ENCODE measurements at places on chromosomes 12 and 14.

DNA sequence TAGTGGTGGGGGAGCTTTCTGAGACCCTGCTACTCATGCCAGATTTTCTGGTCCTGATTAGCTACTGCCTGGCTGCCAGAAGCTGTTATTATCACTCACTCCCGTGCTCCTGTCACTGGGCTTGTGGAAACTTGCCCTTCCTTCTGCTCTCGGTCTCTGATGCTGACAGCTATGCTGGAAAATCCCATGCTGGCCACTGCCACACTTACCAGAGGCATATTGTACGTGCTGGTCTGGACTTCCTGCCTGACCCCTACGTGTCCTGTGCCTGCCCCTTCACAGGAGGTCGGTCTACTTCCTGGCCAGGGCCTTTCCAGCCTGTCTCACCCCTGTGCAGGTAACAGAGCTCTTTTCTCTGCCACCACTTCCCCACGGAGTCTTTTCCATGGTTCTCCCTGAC, 149.4 kb upstream of the PLEKHG7 start:
- no peak for DNase-seq

- DNase-seq = no peak
Measured at GRCh38 chr12:126704609-126705008, 1562.4 kb upstream of the TMEM132C start.

GRCh38 chr14:30063746-30064145, 136.1 kb upstream of the PRKD1 start:
- no peak for DNase-seq

DNA sequence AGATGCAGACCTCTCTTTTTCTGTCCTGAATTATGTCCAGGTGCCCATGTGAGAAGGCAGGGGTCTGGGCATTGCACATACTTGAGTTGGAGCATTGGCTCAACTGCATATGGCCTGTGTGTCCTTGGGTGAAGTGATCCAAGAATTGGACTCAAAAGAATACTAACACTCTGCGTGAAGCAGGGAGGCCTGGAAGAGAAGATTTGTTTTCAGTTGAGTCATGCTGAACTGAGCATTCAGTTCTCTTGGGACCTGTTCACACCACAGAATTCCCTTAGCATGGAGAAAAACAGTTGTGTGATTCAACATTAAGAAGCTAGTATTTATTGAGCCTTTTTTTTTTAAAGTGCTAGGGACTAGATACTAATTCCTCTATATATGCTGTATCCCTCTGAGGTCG, 164.7 kb upstream of the TBX3 start:
- DNase-seq = no peak

DNA sequence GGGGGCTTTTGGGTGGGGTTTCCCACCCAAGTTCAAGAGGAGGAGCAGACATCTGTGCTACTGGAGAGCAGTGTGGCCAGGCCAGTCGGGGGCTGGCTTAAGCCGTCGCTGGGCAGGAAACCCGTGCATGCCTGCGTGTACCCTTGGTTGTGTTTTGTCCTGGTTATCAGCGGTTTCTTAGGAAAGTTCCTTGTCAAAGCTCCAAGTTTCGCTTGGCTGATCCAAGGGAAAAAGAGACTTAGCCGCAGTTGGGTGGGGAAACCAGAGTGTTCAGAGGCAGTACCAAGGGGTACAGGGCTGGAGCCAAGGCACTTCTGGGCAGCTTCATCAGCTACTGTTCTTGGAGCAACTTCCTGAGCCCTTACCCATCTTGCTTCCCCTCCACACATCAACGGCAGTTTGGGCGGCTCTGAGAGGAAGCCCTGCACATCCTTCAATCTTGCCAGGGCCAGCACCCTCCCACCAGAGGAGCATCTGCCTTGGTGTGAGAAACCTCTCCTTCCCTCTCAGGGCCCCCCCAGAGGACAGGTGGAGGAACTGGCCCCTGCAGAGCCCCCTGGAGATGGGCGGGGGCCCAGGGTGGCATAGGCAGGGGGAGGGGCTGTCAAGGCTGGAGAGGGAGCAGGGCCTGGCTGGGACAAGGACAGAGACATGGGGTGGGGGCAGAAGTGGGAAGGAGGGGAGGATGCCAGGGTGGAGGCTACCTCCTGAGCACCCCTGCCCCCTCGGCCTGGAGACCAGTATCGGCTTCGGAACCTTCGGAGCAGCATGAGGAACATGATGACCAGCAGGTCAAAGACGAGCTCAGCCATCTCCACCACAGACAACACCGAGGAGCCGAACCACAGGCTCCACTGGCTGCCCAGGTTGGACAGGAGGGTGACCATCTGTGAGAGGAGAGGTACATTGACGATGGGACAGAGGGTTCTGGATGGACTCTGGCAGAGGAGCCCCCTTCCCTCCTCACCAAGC, 5.8 kb upstream of the TNFRSF1A start:
- DNase-seq = no peak

DNA sequence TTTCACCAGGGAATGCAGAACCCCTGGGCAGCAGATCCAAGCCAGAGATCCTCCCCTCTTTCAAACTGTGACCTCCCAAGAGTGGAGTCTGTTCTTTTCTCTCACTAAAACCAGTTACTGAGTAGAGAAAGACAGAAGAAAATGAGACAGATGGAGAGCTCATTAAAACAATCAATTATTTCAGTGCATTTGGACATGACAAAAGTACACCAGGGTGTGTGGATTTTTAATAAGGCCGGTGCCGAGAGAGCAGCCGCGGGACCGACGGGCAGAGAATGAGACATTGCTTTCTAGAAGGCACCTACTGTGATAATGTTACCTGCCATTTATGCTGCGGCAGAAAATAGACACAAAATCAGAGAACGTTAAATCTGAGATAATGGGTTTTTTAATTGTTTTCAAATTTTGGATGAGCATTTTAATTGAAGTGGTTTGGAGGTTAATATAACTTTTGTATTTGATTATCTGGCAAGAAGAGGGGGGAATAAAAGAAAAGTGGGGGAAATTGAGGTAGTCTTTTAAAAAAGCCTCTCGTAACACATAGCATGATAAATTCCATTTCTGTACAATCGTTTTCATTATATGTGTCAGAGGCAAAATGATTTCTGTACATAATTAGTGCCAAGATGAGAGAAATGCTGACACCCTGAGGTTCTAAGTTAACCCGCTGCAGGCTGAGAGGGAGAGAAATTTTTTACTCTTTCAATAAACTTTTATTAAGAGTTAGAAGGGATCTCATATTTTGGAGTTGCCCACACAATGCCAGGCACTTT, 70.8 kb downstream of the HSPB8 start:
- no peak for DNase-seq

- DNase-seq = no peak
Measured at GRCh38 chr14:66662374-66662773, 154.4 kb downstream of the GPHN start.

DNA sequence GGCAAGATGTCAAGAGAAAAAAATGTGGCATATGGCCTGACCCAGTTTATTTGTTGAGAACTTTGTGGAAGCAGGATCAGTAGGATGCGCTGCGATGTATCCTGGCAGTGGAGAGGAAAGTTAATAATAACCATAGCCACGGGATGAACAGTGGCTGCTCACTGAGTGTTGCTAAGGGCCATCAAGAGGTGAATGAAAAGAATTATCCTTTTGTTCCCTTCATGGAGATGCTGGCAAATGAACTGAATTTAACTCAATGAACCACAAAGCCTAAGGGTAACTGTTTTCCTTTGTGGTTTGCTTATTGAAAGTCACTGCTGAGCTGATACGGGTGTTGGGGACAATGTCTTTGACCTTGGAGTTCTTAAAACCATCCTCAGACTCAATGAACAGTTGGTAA, 476.5 kb downstream of the APAF1 start:
- DNase-seq = no peak

DNA sequence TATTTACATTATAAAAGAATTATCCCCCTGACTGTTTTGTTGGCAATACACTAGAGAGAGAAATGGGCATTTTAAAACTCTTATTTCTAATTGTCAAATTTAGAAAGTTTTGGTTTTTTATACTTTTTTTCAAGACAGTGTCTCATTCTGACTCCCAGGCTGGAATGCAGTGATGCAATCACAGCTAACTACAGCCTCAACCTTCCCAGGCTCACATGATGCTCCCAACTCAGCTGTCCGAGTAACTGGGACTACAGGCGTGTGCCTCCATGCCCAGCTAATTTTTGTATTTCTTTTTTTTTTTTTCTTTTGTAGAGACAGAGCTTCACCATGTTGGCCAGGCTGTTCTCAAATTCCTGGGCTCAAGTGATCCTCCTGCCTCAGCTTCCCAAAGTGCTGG, 8.3 kb upstream of the OR11H6 start:
- DNase-seq = no peak

DNA sequence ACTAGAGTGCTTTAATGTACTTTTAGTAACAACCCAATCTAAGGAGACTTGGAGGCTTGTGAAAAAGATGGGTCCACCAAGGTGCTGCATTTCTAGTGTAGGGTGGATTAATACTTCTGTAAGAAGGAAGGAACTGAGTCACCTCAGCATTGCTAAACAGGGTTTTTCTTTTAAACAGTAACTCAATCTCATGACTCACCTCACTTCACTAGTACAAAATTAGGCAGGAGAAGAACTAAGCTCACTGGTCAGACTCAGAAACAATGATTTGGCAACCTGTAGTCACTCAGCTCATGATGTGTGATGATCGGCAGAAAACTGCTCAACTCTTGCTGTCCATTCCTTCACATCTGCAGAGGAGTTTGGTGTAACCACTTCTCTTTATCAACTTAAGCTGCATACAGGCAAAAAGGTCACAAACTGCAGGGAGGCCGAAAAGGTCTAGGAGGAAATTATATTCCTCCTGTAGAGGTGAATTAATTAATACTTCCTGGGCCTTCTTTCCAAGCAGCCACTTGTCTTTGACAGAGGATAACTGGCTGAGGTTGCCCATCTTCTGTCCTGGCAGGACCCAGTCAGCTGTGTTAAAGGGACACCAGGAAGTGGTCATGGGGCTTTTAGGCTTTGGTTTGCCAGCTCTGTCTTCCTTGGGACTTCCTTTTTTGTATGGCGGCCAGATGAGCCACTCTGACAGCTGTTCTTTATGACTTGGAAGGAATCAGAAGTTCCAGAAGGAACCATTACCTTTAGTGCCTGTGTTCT, 466.9 kb downstream of the FUT8 start:
- DNase-seq = no peak

GRCh38 chr12:94180558-94181296, 32.4 kb downstream of the PLXNC1 start:
- DNase-seq = no peak

DNA sequence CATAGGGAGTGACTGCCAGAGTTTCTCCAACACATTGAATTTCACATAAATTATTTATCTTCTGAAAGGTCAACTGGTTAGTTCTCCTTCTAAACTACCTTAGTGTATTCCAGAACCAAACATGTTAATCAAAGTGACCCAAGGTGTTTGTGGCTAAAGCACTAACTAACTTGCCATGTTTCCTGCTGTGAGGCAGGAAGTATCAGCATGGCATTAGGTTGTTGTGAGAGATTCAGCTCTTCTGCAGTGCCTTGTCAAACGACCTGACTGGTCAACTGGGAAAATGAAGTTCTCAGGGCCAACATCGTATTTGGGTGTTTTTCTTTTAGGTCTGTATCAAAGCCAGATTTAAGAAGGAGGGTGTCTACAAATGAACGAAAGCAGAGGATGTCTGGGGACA, 448.1 kb downstream of the APAF1 start:
- DNase-seq = no peak

GRCh38 chr12:113457710-113458109, 14.0 kb downstream of the LHX5 start:
- no peak for DNase-seq

DNA sequence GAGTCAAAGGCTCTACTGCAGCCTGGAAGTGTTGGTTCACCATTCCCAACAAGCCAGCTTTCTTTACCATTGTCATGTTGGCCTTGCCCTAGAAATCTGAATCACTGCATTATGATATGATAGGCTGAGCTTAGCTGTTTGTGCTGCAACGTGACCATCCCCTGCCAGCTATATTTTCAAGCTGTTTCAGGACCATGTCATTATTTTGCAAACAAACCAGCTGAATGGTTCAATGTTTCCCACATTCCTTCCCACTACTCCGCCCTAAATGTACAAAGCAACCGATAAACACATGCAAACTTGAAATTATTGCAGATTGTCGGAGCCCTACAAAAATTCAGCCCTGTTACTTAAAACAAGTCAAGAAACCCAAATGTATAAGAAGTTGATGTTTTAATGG, 136.1 kb downstream of the KICS2 start:
- DNase-seq = no peak

DNA sequence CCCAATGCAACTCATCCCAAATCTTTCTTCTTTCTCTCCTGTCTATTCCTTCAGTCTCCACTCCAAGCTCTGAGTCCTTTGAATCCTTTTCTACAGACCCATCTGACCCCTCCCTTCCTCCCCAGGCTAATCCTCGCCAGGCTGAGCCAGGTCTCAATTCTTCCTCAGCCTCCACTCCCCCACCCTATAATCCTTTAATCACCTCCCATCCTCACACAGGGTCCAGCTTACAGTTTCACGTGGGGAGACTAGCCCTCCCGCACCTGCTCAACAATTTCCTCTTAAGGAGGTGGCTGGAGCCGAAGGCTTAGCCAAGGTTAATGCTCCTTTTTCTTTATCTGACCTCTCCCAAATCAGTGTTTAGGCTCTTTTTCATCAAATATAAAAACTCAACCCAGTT, 63.8 kb downstream of the MOK start:
- no peak for DNase-seq

GRCh38 chr14:99199846-99200653, 71.9 kb downstream of the BCL11B start:
- no peak for DNase-seq

GRCh38 chr14:57547131-57547530, 53.5 kb upstream of the CCDC198 start:
- DNase-seq = no peak

GRCh38 chr14:21038441-21039422, 3.4 kb upstream of the RNASE7 start:
- DNase-seq = no peak

GRCh38 chr12:49936925-49937324, 13.6 kb upstream of the AQP2 start:
- no peak for DNase-seq

DNA sequence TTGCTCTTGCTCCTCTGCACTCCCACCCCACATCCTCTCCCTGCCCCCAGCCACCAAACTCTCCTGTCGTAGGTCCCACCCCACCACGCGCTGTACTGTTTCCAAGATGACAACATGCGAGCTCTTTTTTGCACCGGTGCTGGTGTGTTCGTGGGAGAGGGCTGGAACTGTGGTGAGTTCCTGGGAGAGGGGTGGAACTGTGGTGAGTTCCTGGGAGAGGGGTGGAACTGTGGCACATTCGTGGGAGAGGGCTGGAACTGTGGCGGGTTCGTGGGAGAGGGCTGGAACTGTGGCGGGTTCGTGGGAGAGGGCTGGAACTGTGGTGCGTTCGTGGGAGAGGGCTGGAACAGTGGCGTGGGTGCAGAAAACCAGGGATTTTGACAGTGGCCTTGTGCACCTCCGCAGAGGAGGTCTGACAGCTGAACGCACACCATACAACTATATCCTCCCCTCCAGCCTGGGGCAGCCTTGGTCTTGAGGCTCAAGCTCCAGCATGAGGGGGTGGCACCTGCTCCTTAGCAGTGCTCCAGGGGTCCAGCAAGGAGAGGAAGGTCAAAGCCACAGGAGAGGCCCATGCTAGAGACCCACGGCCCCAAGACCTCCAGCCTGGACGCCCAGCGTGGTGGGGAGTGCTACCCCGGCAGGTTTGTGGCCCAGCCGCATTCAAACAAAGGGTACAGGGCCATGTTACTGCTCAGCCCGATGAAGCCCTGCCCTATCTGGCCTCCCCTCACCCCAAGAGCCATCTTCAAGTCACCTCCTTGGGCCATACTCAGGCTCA, 50.1 kb downstream of the ACTN1 start:
- DNase-seq = no peak

Measured in GM18507 (cell line).